ENCODE measurements at places on chromosomes 13 and 19.

DNA sequence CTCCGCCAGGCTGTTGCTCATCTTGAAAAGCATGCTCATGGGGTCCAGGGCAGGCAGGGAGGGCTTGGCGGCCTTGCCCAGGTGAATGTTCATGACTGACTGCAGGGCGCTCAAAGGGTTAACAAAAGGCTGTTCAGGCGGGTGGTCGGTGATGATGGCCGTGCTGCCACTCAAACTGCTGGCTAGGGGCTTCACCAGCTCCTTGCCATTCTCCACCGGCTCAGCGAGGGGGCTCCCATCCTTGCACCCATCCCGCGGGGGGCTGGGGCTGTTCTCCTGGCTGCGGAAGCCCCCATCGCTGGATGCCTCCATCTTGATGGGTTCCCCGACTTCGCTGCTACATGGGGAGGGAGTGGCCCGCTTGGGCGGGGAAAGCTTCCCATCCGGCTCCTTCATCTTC lies 71.7 kb downstream of the TSHZ3 start:
- no peak for DNase-seq

DNA sequence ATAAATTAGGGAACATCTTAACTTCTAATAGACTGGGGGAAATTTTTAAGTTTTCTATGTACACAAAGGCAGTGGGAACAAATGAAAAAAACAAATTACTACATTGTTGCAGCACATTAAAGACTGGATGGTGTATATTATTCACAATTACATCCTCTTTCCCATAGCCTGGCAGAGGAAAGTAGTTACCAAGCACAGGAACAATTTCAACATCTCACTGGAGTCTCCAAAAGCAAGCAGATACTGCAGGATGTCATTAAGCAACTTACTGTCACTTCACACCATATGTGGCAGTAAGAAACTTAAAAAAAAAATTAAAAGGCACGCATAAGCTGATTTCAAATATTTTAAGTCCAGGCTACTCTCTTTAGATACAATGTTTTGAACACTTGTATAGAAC lies 6.4 kb upstream of the EFNB2 start:
- DNase-seq = no peak

DNA sequence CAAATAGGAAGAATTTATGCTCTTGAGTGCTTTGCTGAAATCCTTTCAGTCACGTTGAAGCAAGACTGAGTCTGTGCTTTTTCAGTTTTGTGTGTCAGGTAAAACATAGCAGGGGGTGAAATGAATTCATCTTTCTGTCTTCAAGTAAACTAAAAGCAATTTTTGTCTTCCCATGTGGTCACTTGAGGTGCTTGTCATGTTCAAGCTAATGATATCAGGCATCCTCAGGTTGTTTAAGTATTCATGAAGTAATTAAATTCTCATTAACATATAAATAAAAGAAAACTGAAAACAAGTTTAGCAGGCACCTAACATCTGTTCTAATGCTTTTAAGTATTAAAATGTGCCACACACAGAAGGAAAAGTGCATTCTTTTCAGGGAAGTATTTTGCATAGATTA lies 2701.3 kb downstream of the PCDH9 start:
- no peak for DNase-seq

DNA sequence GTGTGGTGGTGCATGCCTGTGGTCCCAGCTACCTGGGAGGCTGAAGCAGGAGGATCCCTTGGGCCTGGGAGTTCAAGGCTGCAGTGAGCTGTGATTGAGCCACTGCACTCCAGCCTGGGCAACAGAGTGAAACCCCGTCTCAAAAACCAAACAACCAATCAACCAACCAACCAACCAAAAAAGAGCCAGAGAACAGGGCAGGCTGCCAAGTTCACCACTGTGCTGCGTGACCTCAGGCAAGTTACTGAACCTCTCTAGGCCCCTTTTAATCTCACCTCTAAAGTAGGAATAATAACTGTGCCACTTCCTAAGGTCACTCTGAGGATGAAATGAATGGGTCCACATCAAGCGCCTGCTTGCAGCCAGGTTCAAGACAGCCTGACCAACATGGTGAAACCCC lies 16.9 kb downstream of the TJP3 start:
- no peak for DNase-seq

GRCh38 chr13:87669379-87669978 lies 1.7 kb upstream of the SLITRK5 start:
- no peak for DNase-seq

DNA sequence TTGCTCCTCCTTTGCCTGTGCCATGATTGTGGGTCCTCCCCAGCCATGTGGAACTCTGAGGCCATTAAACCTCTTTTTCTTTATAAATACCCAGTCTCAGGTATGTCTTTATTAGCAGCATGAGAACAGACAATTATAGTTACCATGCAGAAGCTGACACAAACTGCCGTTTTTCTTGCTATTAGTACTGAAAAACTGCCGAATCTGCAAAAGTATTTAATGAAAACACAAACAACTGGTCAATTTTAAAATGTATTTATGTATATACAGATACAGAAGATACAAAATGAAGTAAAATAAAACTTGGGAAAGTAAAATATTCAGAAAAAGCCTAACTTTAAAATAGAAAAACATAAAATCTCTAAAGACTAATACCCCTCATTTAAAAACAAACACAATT lies 206.3 kb downstream of the DIAPH3 start:
- DNase-seq = no peak

GRCh38 chr13:87311165-87311564 lies 360.0 kb upstream of the SLITRK5 start:
- no peak for DNase-seq

All from mucosa of gallbladder (tissue), 1 donor.